ENCODE measurements at places on chromosomes 12 and 14. TPM values are rescaled to one million over a fixed set of nuclear protein-coding genes. Genes with fewer than 3 reads are reported as not detected.

GRCh38 chr12:6613776-6614512 is 6.8 kb upstream of the CHD4 start:
- DNase-seq, result peak; percentile 70

DNA sequence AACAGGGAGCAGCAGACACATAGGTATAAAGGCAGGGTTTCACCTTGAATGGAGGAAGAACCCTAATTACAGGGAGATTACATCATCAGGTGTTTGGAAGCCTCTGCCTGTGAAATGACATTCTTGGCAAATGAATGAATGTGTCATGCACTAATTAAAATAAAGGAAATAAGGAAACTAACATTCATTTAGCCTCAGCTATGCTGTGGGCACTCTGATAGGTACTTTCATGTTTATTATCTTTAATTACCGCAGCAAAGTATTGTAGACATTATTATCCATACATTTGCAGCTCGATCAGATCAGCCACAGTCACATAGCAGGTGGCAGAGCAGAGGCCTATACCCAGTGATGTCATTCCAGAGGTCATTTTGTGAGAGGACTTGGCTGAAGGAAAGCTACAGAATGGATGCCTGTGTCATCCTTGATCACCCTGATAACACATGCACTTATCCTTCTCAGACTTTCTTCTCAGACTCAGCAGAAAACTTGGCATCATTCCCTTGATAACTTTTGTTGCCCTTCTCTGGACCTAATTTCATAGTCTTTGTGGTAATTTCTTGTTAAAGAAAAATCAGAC is 18.4 kb downstream of the ZNF664 start:
- DNase-seq, result no peak

DNA sequence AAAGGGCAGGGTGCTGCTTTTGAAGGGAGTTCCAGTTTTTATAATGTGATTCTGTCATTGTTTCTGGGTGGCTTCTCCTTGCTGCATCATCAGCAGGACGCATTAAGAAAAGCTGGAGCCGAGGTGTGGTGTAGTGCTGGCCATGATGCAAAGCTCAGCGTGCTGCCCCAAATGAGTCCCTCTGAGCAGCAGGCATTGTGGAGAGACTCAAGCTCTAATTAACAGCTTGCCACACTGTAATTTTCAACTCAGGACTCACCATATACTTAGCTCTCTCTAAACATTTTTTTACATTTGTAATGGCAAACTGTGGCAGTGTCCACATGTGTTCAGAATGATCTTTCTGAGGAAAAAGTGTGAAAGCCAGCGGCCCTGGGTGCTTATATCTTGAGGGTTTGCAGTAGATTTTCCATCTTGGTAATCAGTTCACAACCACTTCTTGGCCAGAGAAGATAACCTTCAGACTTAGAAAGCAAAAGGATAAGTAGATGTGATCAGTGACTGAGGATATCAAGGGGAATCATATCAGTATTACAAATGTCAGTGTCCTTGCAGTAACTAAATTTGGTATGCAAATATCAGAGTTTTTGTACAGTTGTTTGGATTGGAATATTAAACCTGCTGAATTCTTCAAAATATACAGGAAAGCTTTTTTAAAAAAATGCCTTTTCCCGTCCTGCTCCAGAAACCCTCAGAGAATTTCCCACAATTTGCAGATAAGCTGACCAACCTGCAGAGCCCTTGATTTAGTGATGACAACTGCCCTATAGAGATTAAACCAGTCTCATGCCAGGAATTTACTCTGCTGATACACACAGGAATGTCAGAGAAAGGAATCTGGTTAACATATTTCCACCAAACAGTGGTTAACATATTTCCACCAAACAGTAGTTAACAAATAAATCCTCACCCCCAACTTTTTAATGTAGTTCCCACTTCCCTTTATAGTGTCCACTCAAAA is 63.6 kb downstream of the DAAM1 start:
- no peak for DNase-seq

Gene KRT78
- not detected for total RNA-seq

All from gastrocnemius medialis (tissue), 4 donors.